ENCODE measurements at places on chromosomes 12 and 14.

GRCh38 chr12:82873951-82874350 lies 187.2 kb downstream of the TMTC2 start:
- no peak for DNase-seq

- no peak for DNase-seq
Measured at GRCh38 chr12:128671528-128672042, 152.2 kb downstream of the SLC15A4 start.

GRCh38 chr12:125395583-125396215 lies 330.5 kb downstream of the AACS start:
- DNase-seq: no peak

DNA sequence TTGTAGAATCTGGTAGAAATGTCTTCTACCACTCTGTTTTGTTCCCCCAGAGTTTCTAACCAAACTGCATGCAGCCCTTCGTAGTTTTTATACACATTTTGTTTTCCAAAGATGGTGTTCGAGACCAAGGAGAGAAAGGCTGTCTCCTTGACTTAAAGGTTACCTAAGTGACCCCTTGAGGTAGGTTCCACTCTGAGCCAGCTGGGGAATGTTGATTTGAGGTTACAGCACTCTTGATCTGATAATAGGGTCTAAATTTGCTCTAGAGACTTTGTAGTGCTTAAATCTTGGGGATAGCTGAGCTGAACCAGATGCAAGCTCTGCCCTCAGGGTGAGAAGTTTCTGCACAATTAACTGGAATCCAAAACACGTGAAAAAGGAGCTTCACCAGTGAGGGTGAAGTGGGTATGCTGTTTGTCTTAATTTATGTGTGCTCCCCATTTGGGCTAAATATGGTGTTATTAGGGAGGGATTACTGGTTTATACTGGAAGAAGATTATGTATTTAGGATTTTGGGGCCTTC lies 3.1 kb downstream of the TMBIM6 start:
- no peak for DNase-seq

- peak; percentile 43 for DNase-seq
Measured at GRCh38 chr12:13173012-13173932, 23.3 kb upstream of the EMP1 start.

DNA sequence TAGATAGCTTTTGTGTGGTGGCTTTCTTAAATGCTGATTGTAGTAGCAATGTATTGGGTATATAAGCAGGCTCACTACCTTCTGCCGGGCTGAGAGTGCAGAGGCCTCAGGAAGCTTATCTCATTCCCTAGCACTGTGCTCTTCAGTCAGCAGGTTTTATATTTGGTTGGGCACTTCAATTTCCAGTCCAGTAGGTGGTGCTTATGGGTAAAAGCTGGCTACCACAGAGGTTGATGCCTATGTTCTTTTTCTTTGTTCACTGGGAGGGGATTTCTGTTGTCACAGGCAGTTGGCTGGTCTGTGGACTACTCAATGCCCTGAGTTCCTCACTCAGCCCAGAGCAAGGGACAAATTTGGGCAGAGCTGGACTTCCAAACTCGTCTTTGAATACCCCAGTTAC lies 43.0 kb upstream of the GLIPR1 start:
- DNase-seq: no peak

Measured in globus pallidus (tissue), 1 donor.